ENCODE measurements at places on chromosomes 2 and 18.
A peak's percentile ranks its signal among the peaks of the same experiment; 100 is the strongest.

DNA sequence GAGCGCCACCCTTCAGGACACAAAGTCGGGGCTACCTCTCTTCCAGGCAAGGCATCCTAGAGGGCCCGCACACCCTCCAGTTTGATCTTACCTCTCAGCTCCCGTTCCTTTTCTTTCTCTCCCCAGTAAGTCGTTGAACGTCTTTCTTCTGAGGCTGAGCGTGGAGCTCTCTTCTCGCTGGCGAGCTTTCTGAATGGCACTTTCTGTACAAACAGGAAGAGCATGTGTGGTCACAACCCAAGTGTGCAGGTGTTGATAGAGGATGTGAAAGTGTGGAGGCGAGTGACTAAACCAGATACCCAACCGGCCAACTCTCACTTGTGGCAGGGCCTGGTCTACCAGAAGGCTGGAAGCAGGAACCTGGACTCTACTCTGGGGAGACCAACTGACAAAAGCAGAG, at the start of gene AFF3:
AFF3 (minus strand) TSS at position 198 of the 400 bp plus-strand sequence. CDS start 38,136 bp downstream, outside the sequence.
- no peak for DNase-seq

- no peak for DNase-seq
Measured at GRCh38 chr2:1985571-1985970, 241.3 kb upstream of the PXDN start.

- peak; percentile 65 for DNase-seq
Measured at GRCh38 chr2:174748948-174749347, 15.3 kb downstream of the CHRNA1 start.

DNA sequence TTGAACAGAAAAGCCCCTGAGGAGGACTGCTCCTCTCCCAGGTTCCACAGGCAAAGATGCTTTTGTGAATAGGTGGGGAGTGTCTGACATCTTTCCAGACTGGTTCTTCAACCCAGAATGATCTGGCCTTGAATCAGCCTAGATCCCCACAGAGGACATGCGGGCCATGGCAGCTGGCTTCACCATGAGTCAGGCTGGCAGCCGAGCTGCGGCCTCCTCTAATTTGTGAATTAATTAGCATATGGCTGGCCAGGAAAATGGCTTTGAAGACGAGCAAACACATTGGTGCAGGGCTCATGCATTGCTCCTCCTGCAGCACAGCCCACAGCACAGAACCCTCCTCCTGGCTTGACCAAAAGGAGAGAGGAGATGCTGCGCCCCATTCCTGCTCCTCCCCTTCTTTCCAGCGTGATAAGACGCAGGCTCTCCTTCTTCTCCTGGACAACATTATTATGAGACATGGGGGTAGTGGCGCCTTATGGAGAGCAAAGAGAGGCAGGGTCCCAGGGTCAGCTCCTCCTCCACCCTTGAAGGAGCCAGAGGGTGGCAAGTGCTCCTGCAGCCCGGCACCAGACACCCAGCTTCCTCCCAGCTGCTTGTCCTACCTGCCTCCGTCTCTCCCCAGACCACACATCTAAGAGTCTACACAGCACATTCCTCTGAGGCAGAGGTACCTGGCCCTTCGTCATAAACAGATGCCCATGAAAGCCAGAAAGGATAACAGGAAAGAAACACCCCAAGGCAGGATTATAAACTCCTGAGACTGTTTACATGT, 66.7 kb downstream of the EDAR start:
- DNase-seq: no peak

- DNase-seq: no peak
Measured at GRCh38 chr2:200025717-200026116, 70.3 kb downstream of the MAIP1 start.

DNA sequence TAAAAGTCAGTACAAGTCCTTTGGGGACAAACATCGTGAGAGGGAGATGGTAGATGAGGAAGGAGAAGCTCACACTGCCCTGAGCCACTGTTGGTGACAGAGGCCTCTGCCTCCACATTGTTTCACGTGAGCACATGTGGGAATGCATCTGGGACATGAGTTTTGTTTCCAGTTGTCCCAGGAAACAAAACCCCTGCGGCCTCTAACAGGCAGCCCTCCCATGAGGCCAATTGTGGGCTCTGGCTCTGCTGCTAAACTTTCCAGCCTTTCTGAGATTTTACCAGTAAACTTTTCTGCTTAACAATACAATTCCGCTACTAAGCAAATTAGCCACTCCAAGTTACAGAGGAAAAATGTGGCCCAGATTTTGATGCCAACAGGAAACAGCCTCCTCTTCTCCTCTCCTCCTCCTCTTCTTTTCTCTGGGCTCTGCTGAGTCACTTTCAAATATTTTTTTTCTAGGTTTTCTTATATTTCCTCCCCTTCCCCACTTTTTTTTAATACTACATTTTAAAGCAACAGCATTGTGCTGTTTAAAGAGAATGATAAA, 23.4 kb upstream of the LRRC30 start:
- no peak for DNase-seq

- no peak for DNase-seq
Measured at GRCh38 chr2:239305222-239305575, 95.6 kb downstream of the HDAC4 start.

GRCh38 chr2:95041824-95042442, 16.4 kb downstream of the MAL start:
- DNase-seq: no peak

DNA sequence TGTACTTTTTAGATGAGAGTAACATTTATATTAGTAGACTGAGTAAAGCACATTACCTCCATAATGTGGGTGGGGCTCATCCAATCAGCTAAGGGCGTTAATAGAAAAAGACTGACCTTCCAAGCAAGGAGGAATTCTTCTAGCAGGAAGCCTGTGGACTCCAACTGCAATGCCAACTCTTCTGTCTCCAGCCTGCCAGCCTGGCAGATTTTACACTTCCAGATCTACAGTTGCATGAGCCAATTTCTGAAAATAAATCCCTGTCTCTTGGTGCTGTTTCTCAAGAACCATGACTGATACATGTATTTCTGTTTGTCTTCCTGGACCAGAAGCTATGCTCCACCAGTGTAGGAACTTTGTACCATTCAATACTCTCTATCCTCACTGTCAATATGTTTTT, 69.0 kb upstream of the LMAN1 start:
- no peak for DNase-seq

DNA sequence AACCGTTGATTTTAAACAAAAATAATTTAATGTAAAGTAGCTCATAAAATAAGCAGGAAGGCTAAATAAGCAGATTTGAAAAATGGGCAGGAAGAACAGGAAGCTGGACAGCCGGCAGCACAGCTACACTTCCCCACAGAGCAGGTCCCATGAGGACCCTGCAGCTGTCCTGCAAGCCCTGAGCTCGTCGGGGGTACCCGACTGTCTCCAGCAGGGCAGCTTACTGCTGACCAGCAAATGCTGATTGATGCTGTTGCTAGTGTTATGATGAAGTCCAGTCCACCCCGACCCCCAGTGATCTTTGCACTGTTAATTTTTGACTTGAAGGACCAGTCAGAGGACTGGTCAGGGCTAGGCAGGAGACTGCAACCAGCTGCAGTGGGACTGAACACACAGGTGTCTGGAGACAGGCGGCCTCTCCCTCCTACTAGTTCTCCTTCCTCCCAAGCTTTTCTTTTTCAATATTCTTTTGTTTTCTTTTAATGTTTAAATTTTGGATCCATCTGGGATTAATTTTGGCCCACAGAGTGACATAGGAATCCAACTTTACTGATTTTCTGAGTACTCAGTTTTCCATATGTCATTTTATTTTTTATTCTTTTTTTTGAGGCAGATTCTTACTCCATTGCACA, 27.7 kb downstream of the POLE4 start:
- no peak for DNase-seq

DNA sequence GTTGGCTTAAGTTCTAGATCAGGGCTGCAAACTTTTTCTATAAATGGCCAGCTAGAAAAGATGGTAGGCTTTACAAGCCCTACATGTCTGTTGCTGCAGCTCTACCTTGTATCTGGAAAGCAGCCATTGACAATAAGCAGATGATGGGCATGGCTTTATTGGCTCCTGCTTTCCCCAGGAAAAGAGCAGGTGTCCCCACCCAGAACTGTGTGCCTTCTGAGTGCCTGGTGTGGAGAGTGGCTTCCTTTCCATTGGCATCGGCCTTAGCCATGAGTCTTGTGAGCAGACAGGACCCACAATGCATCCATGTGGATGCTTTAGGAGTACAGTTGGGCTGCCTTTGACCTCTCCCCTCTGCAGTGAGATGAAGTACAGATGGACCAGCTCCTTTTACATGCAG, 120.2 kb downstream of the CD8B2 start:
- DNase-seq: no peak

- DNase-seq: no peak
Measured at GRCh38 chr2:240996161-240996833, 2.1 kb upstream of the SNED1 start.

- no peak for DNase-seq
Measured at GRCh38 chr2:26598996-26599373, 42.2 kb downstream of the CIB4 start.

DNA sequence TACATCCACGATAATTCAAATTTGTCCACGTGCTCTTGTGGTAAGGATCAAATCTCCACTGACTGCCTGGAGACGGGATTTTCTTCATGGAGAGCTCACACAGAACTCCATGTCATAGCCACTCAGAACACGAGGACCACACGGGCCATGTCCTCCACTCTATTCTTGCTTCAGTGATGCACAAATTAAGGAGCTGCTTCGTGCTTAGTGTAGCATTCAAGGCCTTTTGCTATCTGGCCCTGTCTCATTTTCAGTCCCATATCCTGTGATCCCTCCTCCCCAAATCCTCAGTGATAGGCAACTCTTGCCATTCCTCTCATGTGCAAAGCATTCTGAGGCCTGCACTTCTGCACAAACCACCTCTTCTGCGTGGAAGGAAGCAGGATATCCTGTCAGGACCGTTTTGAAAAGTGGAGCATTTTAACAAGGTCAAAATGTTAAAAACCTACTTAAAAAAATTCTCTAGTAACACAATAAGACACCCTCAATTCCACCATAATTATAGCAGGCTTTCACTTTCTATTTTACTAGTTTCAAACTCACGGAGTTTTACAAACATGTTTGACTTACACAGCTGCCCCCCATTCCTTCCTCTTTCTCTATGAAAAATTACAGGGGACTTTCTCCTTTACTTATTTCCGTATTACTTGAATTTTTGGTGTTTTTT, 35.2 kb downstream of the ST3GAL5 start:
- no peak for DNase-seq

GRCh38 chr2:148987286-148987685, 51.2 kb upstream of the LYPD6B start:
- no peak for DNase-seq

- DNase-seq: no peak
Measured at GRCh38 chr2:200615247-200615646, 29.4 kb downstream of the AOX1 start.

DNA sequence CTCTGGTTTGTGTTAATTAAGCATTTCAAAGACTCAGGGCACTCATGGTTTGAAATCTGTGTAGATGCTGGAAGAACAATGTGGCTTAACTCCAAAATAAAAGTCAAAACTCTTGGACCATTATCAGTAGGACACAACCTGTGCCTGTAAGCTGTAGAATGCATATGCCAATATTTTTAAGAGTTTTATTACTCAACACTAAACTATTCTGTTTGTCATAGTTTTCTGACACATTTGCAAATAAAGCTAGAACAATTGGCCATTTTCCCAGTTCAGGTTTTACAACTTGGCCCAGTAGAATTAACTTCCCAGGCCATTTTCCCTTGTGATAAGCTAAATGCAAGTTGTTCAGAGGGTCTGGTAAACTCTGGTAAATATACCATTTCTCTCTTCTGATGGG, 713.1 kb downstream of the CBLN2 start:
- DNase-seq: no peak

- no peak for DNase-seq
Measured at GRCh38 chr2:217120429-217120828, 260.6 kb upstream of the TNP1 start.

GRCh38 chr2:55751966-55752365, 58.3 kb upstream of the PNPT1 start:
- no peak for DNase-seq

DNA sequence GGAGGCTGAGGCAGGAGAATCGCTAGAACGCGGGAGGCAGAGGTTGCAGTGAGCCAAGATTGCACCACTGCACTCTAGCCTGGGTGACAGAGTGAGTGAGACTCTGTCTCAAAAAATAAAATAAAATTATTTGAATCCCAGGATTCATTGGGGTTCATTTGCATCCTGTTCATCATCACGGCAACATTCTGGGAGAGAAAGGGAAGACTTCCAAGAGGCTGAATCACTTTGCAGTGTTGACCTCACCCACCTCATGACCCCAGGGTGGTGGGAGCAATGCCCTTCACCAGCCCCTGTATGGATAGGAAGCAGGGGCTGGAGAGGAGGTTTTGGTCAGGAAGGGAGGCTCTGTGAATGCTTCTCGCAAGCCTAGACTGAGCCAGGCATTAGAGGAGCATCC, 195.6 kb downstream of the CTIF start:
- no peak for DNase-seq

DNA sequence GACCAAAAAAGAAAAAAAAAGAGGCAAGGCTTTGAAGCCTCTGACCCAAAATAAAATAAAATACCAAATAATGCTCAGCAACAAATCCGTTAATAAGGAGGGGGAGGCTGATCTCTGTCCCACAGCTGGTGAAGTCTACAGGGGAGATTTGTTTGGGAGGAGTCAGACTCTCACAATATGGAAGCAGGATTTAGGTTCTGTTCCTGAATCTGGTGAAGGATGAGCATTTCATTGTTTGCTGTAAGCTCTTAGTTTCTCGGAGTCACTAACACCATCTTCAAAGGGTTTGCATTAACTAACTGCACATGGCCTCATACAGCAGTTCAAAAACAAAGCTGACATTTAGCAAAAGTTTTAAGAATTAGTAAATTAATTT, 339.4 kb upstream of the TNP1 start:
- DNase-seq: peak; percentile 3

DNA sequence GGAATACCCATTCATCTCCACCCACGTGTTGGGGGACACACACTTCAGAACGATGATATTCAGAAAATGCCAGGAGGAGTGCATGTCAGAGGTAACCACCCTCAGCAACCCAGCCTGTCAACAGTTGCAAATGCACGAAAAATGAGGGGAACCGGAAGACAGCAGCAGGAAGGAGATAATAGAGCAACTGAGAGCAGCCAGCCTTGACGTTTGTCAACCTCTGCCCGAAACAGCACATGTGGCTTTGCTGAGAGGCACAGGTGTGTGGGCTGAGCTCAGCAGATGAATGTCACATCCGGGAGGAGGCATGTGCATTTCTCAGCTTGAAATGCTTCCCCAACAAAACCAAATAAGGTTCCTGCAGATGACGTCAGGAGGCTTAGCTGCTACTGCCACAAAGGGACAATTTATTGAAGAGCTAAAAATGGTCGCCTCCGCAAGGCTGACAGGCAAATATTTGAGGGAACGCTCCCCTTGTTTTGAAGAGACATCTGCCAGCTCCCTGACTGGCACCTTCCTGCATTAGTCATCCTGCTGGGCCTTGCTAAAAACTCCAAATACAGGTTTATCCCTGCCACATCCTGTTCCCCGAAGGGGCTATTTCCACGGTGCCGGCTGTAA, 419.0 kb downstream of the NBAS start:
- DNase-seq: no peak

- DNase-seq: no peak
Measured at GRCh38 chr18:7859122-7859521, 292.0 kb downstream of the PTPRM start.

GRCh38 chr18:5709476-5710095, 165.8 kb upstream of the EPB41L3 start:
- DNase-seq: no peak

GRCh38 chr2:225031599-225031998, 10.7 kb downstream of the DOCK10 start:
- no peak for DNase-seq

- DNase-seq: no peak
Measured at GRCh38 chr2:5742126-5742525, 49.9 kb downstream of the SOX11 start.

All from neuronal stem cell (in vitro differentiated cells).